Activated CD8-positive, alpha-beta memory T cell treated with anti-CD3 and anti-CD28 coated beads for 48 hours (primary cell): ENCODE measurements at places on chromosomes 13 and 19.

- no peak for DNase-seq
Observed at GRCh38 chr13:39012608-39013007, 22.0 kb upstream of the STOML3 start.

DNA sequence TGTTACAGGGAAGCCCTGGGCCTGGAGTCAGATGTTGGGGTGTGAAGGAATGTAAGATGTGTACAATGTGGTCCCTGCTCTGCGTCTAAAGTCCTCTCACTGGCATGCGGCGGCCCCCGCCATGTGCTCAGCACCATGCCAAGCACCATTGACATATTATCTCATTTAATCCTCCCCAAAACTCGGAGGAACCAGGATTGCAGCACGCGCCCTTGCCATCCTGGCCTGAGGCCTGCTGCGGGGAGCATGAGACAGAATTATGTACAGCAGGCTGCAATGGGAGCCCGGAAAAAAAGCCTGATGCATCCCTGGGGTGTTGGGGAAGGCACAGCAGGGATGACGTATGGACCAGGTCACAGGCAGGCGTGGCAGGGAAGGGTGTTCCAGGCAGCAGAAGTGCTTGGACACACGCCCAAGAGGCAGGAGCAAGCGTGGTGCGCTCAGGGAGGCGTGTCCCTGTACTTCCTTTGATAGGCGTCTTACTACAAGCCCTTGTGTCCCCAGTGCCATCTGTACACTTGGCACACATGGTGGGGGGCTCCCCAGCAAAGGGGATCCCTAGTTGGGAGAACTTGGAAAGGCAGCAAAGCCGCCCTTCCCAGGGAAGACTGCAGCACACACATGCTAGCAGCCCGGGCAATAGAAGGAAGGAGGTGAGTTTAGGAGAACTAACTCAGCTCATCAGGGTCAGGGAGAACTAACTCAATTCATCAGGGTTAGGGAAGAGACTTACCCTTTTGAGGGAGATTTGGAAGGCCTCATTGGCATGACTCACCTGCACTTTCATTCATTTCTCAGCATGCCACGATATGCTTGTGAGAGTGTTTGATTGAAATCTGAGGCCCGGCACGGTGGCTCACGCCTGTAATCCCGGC lies 3.4 kb downstream of the EVI5L start:
- DNase-seq: no peak

DNA sequence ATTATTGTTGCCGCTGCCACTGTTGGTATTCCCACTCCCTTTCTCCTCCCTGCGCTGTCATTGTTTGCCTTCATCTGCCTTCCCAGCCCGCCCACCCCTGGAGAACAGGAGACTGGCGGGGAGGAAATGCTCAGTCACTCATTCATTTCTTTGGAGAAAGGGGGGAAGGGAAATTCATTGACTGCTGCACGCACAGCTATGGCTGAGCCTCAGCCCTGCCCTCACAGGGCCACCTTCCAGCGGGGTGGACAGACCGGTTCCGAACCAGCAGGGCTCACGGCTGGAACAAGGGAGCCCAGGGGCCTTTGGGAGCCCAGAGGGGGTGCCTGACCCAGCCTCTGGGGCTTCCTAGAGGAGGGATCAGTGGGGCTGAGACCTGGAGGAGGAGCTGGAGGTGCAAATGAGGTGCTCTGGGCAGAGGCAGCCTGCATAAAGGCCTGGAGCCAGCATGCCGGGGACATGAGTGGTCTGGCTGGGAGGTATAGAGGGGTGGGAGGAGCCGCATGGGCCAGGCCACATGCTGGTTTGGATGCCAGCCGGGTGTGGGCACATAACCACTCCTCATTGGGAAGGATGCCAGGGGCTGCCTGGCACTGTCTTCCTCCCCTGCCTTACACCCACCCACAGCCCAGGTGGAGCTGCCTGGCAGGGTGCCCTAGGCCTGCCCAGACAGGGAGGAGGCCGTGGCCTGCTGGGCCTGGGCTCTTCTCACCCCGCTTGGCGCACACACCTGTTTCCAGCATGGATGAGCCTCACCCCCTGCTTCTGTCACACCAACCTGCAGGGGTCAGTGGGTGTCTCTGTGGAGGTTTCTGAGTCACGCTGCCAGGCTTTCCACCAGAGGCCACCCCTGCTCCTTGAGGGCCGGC lies 26.8 kb downstream of the PPP5C start:
- no peak for DNase-seq

DNA sequence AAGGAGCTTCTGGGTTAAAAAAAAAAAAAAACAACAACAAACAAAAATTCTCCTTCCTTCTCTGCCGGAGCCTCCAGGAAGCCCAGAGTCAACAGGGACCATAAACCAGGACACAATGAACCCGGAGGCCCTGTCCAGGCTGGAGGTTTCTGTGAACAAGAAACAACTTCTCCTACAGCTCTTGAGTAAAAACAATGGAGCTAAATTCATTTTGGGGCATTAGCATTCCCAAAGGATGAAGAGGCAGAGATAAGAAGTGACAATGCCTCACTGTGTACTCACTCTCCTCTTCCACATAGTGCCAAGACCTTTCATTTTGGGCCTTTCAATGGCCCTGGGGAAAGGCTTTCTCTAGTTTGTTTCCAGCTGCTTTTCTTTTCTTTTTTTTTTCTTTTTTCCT lies 9.0 kb downstream of the RHPN2 start:
- no peak for DNase-seq

DNA sequence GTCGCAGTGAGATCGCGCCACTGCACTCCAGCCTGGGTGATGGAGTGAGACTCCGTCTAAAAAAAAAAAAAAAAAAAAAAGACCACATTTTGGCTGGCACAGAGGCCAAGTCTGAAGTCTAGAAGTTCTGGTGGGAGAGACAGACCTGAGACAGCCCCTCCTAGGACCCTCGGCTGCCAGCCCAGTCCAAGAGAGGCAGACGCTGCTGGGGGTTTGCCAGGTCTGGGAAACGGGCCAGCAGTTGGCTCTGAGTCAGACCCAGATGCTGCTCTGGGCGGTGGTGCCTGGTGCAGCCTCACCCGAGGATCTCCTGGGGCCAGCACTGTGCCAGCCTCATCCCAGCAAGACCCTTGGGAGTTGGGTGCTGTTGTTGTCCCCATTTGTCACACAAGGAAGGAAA lies 5.8 kb downstream of the FCHO1 start:
- DNase-seq: no peak

- DNase-seq: no peak
Observed at GRCh38 chr13:65500481-65500880, 1729.7 kb downstream of the PCDH9 start.
